ENCODE measurements at places on chromosomes 13 and 19.

DNA sequence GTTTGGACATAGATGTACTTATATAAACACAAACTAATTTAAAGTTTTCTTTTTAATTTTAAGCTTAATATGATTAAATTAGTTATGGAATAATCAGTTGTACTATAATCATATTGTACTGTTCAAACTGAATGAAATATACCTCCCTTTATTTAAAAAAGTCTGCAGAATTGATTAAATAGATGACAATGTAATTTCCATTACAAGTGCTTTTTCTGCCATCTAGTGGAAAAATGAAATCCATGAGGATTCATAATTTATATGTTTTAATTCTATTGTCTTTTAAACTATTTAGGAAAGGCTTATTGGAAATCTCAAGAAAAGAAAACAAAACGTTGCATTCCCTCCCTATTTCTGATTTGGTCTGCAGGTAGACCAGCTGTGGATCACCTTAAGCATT is 30.9 kb downstream of the MZT1 start:
- DNase-seq = no peak

DNA sequence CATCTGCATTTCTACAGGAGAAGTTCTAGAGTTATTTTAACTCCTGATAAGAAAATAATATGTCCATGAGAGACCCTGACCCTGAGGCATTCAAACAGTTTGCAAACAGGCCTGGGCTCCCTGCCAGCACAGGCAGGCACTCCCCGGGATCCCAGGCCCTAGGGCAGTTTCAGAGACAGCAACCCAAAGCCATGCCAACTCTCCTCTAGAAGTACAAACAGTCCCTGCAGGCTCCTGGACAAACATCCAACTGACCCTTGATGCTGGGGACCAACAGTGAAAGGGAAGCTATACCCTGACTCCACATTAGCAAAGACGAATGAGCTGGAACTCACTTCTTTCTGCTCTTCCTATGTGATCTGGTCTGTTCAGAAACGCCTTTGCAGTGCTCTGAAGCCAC is 44.8 kb downstream of the CCDC70 start:
- no peak for DNase-seq

GRCh38 chr19:3554254-3555083 is 2.9 kb downstream of the MFSD12 start:
- no peak for DNase-seq

DNA sequence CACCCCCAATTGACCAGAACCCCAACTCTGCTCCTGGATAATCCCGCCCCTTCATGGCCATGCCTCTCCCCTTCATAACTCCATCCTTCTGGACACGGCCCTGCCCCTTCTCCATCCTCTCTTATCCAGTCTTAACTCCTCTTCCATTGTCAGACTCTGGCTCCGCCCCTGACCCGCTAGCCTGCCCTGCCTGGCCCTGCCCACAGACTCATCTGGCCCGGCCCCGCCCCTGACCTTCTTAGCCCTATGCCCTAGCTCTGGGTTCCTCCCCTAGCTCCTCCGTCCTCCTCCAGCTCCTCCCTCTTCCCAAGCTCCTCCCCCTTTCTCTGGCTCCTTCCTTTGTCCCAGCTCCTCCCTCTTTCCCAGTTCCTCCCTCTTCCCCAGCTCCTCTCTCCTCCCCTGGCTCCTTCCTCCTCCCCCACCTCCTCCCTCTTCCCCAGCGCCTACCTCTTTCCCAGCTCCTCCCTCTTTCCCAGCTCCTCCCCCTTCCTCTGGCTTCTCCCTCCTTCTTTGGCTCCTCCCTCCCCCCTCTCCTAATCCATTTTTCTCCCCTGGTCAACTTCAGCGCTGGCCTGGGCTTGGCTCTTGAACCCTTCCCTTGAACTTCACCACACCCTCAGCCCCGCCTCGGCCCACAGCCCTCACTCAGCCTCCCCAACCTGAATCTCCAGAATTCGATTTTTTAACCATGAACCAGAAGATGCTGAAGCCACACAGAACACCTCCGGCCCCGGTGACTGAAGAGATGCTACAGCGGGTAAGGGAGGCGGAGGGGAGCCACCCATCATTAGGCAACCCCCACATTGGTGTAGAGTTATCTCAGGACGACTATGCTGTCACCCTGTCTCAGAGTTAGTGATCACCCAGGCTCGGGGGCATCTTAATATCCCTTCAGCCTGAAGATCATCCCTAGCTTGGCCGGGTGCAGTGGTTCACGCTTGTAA is 9.2 kb upstream of the ZNF358 start:
- DNase-seq = no peak

DNA sequence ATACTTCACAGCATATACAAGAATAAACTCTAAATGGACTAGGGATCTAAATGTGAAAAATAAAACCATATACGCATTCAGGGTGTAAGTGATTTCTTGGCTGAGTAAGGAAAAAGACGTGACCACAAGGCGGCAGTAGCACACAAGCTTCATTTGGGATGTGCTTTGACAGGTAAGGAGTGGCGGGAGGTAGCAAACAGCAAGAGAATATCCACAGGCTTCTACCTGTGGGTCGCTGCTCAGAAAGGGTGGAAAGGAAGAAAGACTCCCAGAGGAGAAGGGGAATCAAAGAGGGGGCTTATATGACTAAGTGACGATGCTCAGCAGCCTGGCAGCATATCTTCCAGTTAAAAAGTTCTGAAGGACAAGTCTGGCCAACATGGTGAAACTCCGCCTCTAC is 2.5 kb upstream of the ZNF121 start:
- DNase-seq = no peak

GRCh38 chr19:51566489-51567100 is 4.5 kb upstream of the ZNF175 start:
- DNase-seq = no peak

- no peak for DNase-seq
These were observed 173.8 kb downstream of the KATNAL1 start for GRCh38 chr13:30133554-30133912.

DNA sequence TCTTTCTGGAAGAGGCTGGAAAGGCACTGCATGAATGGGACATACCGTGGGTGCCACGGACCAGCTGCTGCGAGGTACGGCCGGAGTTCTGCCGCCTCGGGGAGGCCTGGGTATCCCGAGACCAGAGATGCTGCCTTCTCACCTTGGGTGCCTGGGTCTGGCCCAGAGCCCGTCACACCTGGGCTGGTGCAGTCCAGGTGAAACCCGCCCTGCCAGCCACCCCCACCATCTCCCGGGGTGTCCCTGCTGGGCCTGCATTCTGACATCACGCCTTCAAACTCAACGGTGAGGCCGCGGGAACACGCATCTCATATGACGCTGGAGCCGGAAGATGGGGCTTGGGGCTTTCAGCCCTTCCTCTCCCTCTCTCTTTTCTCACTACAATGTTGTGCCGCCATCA is 98.0 kb downstream of the GADD45B start:
- DNase-seq = no peak

DNA sequence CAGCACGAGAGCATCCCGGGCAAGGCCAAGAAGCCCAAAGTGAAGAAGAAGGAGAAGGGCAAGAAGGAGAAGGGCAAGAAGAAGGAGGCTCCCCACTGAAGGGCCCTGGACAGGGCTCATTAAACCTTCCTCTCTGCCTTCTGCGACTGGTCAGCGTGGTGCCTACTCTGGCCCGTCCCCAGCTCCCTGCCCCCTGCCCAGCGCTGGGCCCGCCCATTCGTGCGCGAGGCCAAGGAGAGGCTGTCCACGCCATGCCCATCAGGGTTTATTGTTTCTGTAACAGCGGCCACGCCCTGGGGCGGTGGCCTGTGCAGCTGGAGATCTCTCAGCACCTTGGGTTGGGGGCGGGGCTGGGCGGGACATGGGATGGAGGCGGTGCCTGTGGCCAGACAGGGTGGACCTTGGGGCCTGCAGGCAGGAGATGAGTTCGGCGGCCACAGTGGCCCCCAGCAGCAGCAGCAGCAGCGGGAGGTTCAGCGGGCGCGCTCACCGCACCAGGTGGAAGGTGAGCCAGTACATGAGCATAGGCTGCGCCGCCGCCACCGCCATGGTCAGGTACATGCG is 897 bp downstream of the C19orf33 start:
- DNase-seq = no peak

DNA sequence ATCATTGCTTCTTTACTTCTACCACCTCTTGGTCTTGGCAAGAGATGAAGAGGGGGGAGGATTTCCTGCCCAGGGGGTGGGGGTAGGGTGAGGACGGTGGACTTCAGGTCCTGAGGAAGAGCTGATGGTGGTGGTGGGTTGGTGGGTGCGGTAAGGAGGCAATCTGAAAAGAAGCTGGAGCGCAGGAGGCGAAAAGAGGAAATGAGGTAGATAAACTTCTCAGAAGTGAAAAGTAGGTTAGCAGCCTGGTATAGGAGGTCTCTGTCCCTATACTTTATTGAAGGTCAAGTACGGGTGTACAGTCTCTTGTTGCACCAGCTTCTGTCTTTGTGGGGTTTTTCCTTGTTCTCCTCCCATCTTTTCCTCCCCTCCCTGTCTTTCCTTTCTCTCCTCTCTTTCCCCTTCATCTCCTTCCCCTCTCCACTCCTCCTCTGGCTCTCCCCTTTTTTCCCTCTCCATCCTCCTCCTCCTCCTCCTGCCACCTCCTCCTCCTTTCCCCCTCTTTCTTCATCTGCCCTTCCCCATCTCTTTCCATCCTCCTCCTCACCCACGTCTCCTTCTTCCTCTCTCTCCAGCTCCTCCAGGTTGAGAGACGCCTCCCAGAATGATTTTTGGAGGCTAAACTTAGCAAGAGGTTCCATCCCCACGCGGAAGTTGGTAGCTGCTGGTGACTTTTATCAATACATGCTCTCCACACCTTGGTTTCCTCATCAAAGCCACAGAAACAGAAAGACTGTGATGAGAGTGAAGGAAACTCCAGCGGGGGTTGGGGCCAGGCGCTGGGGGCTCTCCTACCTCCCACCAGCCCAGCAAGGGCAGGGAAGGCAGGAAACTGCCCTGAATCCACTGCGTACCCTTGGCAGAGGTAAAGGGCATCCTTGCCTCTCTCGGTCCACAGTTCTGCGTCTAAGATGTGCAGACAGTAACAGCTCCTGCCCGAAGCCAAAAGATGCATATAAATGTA is 15.3 kb downstream of the TNFSF14 start:
- no peak for DNase-seq

DNA sequence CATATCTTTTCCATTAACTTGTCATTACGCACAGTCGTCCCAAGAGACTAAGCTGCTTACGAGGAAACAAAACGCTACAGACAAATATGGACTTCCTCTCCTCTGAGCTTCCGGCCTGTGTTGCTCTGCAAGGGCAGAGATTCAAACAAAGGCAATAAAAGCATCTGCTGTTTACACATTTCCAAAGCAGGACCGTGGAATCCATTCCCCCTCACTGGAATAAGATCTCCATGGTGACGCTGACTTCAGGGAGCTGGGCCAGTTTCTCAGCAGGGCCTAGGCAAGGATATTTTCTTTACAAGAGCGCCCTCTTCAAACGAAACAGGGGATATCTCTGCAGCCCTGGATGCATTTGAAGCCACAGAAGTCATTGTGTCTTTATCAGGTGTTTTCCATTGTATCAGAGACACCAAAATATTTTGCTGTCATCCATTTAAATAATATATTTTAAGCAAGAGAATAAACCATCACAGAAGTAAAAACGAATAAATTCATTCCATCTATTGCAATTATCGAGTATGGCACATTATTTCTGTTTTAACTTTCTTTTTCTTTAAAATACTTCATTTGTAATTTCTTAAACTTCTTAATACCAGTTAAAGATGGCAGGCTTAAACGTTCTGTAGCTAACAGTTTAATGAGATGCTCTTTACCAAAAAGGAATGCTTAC is 177.5 kb downstream of the DCLK1 start:
- DNase-seq = no peak

DNA sequence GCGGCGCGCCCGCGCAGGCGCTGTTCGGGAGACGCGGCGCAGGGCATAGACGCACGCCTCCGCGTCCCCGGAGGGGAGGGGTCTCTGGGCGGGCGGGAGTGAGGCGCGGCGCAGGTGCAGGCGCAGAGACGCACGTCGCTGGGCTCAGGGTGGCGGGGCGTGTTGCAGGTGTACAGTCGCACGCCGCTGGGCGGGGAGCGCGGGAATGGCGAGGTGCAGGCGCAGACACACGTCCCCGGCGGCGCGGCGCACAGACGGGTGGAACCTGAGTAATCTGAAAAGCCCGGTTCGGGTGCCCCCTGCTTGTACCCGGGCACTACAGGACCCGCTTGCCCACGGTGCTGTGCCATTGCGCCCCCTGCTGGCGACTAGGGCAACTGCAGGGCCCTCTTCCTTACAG is 44.7 kb downstream of the PLPP2 start:
- DNase-seq = no peak

GRCh38 chr13:111270765-111271698 is 49.4 kb upstream of the TEX29 start:
- DNase-seq = no peak

GRCh38 chr13:42544246-42544926 is 29.6 kb upstream of the TNFSF11 start:
- DNase-seq = no peak

DNA sequence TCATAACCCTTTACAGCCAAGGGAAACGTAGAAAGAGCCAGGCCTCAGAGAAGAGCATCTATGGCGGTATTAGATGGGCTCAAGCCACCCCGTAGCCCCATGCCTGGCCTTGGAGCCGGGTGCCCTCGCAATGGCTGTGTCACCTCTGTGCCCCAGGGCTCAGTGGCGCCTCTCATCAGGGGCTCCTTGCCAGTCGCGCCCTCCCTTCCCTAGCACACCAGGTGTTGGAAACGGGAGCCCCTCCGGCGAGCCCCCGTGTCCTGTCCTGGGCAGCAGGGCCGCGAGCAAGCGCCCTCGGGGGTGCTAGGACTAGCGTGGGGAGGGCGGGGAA is 453 bp downstream of the ZNF256 start:
- no peak for DNase-seq

- no peak for DNase-seq
These were observed 859.9 kb upstream of the SLC10A2 start for GRCh38 chr13:103926118-103926517.

- no peak for DNase-seq
These were observed 883 bp downstream of the NPHS1 start for GRCh38 chr19:35851213-35852028.

GRCh38 chr19:34555447-34555846 is 73.9 kb downstream of the WTIP start:
- no peak for DNase-seq

- no peak for DNase-seq
These were observed 34.8 kb upstream of the CYSLTR2 start for GRCh38 chr13:48618937-48619336.

- no peak for DNase-seq
These were observed 35.3 kb upstream of the NPAS1 start for GRCh38 chr19:46984077-46985010.

- DNase-seq = no peak
These were observed 5.3 kb downstream of the ZNF85 start for GRCh38 chr19:20928371-20928770.

- DNase-seq = no peak
These were observed 1.1 kb downstream of the ZNF600 start for GRCh38 chr19:52785506-52785905.

Measured in SIG-M5 (cell line).